CD4-positive, alpha-beta T cell treated with Interleukin-15 for 4 hours (primary cell): ENCODE measurements at places on chromosomes 16 and 17.

GRCh38 chr16:67447508-67448076 is 16.7 kb downstream of the HSD11B2 start:
- peak; percentile 49 for DNase-seq

DNA sequence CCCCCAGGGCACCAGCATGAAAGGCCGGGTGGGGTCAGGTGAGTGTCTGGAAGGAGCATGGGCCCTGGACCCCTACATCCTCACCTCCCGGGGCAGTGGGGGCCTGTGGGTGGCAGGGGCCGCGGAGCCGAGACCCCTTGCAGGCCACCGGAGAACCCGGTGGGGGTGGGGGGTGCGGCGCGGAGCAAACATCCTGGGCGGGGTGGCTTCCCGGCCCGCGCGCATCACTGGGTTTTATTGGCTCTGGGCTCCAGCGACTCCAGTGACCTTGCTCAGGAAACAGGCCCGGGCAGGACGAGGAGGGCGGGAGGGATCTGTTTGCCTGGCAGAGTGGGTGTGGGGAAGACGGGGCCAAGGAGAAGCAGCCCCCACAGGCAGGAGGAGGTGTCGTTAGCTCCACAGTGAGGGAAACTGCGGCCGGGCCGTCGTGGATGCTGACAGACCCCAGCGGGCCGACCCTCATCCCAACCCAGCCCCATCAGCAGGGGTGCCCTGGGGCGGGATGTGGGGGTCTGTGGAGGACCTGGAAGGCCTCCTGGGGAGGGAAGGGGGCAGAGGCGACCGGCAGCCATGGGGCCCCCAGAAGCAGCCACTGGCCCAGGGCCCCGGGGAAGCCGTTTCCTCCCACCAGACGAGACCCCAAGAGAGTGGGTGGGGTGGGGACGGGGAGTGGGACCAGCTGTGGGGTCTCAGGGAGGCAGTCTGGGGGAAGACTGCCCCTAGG is 10.6 kb downstream of the SSTR5 start:
- DNase-seq: no peak

- no peak for DNase-seq
Observed at GRCh38 chr16:47622451-47623176, 161.5 kb downstream of the PHKB start.

GRCh38 chr16:46756772-46757171 is 8.6 kb upstream of the MYLK3 start:
- DNase-seq: no peak

DNA sequence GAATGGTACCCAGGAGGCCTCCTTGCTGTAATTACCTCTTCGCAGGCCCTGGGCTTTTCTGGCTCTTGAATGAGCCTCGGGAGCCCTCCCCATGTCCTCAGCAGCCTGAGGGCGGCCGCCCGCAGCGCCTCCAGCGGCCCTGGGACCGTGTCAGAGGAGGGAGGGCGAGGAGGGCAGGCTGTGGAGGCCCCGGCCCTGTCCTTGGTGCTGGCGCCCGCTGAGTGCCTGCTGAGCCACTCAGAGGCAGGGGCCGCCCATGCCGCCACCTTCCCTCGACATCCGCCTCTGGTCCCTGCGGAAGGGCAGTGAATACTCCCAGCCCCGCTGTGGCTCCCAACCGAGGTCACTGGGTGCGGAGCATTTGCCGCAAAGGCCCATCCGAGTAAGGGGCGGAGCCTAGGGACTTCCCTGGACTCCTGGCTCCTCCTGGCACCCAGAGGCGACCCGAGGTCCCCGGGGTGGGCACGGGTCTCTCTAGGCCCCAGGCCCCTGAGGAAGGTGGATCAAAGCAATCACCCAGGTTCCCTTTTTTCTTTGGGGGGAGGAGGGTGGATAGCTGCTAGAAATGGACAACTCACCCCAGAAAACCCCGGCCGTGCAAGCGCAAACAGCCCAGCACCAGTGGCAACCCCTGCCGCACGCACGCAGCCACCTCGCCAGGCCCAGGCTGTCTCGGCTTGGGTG is 2.8 kb downstream of the RBFOX3 start:
- DNase-seq: no peak
